Mammary epithelial cell (primary cell): ENCODE measurements at places on chromosomes 2 and 18. TPM values are rescaled to one million over a fixed set of nuclear protein-coding genes. Genes with fewer than 3 reads are reported as not detected.

GRCh38 chr18:57038395-57038794, 108.5 kb upstream of the BOD1L2 start:
- DNase-seq, result no peak

- no peak for DNase-seq
Observed at GRCh38 chr2:189937691-189938090, 124.8 kb downstream of the MSTN start.

DNA sequence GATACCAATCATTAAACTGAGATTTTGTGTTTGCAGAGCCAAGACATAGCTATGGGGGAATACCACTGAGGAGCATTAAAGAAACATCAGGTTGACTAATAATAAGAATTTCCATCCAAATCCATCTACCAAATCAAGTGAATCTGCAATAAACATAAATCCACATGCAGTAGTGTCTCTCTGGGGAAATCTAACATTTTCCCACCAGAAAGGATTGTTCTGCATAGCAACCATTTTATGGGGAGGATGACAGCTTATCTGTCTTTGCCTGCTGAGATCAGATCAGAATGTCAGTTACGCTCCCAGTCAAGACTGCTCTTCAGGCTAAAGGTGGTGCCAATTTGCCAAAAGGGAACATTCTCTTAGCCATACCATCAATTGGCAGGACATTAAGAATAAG, 1098.9 kb upstream of the CHAC2 start:
- DNase-seq, result no peak

DNA sequence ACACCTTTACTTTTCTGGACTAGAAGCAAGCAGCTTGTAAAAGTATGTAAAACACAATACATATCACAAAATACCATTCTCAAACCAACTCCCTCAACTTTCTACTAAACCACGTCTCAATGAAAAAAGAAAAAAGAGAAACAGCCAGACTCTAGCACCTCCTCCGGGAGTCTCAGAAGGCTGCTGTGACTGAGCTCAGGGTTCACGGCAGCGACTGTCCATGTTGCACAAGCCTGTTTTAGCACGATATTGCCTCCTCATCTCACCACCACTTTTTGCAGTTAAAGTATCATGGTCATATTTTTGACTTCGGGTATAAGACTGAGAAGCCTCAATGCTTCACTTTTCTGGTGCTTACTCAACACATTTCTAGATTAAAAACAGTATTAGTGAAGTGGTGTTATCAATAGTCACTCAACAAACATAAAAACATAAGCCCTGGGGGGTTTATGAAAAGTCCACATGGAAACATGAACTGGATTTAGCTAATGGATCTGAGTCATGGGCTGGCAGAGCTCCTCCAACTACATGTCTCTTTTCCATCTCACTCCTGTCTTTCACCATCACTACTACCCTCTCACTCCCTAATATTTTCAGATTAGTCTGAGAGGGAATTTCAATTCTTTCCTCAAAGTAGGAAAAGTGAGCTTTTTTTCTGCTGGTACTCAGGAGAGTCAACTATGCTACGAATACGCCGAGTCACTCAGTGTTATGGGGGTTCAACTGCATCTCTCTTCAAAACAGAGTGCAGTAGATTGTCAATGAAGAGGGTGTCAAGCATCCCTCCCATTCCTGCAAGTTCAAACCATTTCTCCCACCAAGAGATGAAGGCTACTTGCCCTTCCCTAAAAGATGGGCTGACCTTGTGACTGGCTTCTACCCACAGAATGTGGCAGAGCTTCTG, 113.7 kb downstream of the OSR1 start:
- DNase-seq, result no peak

BOLL gene
- total RNA-seq, result not detected

SLC30A3 gene
- 0.17 TPM for total RNA-seq
